NAMALWA (cell line): ENCODE measurements at places on chromosomes 12 and 14.
A peak's percentile ranks its signal among the peaks of the same experiment; 100 is the strongest.

GRCh38 chr12:24909667-24910066 is 39.2 kb downstream of the BCAT1 start:
- DNase-seq: no peak

DNA sequence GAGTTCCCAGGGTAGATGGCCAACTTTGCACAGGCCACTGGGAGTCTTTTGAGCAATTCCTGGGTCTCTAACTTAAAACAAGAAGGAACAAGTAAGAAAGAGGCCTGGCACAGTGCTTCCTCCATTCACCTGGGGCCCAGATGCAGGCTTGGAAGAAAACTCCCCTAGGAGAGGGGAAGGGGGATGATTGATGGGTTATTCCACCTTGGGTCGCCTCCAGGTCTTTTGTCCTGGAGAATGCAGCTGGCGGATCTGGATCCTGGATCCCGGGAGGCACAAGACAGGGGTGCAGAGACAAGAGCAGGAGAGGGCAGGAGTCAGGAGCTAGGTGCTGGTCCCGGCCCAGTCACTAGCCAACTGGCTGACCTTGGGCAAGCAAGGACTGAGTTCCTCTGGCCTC is 74.5 kb downstream of the ESRRB start:
- no peak for DNase-seq

DNA sequence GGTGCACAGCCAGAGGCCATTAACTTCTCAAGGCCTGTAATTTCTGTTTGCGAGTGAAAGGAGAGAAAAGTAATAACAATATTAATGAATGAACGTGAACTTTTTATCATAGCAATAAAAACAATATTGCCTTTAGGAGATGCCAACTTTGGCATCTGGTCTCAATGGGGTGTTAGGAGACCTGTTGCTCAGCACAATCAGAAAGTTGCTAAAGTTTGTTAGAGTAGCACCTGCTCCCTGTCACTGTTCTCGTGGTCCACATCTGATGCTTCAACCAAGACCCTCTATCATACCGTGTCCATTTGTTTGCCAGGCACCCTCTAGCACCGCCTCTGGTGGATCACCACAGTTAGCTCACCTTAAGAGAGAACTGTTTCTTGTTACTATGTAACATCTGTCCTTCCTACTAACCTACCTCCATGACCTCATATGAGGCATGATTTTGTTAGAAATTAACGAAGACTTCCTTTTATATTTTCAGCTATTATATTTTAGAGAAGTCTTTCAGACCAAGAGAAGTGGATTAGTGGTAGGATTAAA is 12.5 kb upstream of the CLEC4E start:
- no peak for DNase-seq

GRCh38 chr14:57295239-57295638 is 26.5 kb downstream of the AP5M1 start:
- no peak for DNase-seq

- no peak for DNase-seq
Measured at GRCh38 chr12:13033476-13033875, 10.7 kb upstream of the FAM234B start.

DNA sequence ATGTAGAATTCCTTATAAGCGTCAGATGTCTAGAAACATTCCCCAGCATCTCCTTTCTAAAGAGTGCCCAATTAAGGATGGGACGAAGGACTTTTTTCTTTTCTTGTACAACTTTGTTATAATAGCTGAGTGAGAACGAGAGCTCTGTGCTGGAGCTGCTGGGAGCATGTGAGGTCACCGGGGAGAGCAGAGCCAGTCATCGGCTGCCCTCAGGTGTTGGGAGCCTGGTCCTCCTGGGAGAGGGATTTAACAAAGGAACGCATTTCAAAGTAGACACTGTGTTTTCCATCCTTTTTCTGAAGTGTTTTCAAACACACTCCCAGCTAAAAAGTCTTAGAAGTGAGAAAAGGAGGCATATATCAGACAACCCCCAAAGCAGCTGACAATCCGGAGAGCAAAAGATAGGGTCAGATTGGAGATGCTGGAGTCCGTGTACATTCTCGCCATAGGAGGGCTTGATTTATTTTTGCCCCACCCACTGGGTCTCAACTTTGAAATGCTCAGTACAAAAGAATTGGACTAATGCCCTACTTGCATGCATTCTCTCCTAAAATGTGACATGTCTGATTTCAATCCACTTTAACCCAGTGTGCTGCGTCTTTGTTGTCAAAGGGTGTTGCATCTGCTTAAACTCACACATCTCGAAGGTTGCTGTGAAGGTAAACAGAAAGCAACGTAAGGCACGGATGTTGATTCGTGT is 50.8 kb upstream of the PIWIL1 start:
- no peak for DNase-seq

GRCh38 chr14:95222870-95223398 is 65.6 kb upstream of the DICER1 start:
- DNase-seq: no peak

GRCh38 chr14:95043732-95044462 is 113.4 kb downstream of the DICER1 start:
- DNase-seq: no peak

DNA sequence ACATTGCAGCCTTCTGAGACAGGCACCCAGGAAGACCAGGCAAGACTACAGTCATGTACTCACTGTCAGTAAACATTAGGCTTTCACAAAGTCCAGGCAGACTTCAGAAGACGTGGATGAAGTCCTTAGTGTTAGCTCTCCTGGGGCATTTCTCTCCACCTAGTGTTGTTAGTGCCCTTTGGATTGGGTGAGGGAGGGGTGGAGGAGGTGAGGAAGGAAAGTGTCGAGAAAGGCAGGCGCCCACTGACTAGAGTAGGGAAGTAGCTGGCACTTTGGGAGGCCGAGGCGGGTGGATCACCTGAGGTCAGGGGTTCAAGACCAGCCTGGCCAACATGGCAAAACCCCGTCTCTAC is 20.2 kb downstream of the TMEM229B start:
- DNase-seq: no peak

GRCh38 chr12:5375547-5376295 is 56.2 kb upstream of the NTF3 start:
- DNase-seq: no peak

DNA sequence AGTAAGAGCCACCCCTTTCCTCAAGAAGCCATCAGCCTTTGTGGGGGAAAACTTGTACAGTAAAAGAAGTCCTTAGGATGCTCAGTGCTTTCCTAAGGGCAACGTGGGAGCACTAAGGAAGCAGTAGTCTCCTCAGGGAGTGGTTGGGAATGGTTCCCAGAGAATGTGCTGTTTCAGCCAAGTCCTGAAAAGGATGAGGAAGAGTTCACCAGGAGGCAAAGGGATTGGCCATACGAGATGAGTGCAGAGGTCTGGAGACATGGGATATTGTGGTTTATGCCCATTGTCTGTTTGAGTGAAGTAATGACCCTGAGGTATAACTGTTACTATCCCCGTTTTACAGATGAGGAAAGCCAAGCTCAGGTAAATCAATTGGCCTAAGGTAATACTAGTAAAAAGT is 86.0 kb upstream of the ATF1 start:
- DNase-seq: no peak

- no peak for DNase-seq
Measured at GRCh38 chr14:38209572-38210557, 2.2 kb downstream of the SSTR1 start.

DNA sequence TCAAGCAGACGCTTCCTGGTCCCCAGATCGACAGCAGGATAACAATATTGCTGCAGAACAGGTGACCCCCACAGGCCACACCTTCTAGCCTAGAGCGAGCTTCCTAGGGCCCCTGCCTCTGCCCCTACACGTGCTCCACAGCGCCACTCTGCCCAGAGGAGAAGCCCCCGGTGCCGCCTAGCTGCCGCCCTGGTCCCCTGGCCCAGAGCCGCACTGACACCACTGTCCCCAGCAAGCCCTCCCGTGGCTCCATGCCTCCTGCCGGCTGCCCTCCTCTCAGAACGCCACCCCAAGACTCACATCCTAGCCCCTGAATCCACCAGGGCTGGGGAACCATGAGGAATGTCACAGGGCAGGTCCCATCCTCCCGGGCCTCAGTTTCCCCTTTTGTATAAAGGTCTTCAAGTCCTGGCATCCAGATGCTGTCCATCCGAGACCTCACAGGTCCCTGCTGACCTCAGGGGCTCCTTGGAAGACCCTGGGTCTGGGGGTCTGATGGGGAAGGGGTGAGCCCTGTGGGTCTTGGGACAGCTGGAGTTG is 31.0 kb downstream of the JAG2 start:
- no peak for DNase-seq

- DNase-seq: no peak
Measured at GRCh38 chr14:103859416-103860202, 12.2 kb upstream of the PPP1R13B start.

GRCh38 chr12:41277100-41277945 is 89.2 kb downstream of the PDZRN4 start:
- peak; percentile 47 for DNase-seq
